ENCODE measurements at places on chromosomes 3 and 15. TPM values are rescaled to one million over a fixed set of nuclear protein-coding genes. Genes with fewer than 3 reads are reported as not detected.

- H3K27me3 ChIP-seq: no peaks in the 10 kb centered on the region
- no peaks in the 10 kb centered on the region for H3K4me1 ChIP-seq
- H3K27ac ChIP-seq: no peak overlapping the region
Measured at GRCh38 chr3:15889936-15890335, 92.2 kb upstream of the ANKRD28 start.

FBXO40 gene
- 0.31 TPM for total RNA-seq

- H3K4me1 ChIP-seq: peaks cover 8% of the 10 kb centered on the region
- no peak overlapping the region for H3K27ac ChIP-seq
- H3K27me3 ChIP-seq: no peaks in the 10 kb centered on the region
- no peaks in the 10 kb centered on the region for H3K36me3 ChIP-seq
Measured at GRCh38 chr3:56914646-56915045, 112.9 kb upstream of the ARHGEF3 start.

DPPA4 gene
- 14.6 TPM for total RNA-seq

GRCh38 chr3:45269952-45270351 is 43.9 kb upstream of the TMEM158 start:
- DNase-seq: no peak
- no peak overlapping the region for H3K4me3 ChIP-seq
- no peaks in the 10 kb centered on the region for H3K4me1 ChIP-seq

ZNF385D gene
- 31.4 TPM for total RNA-seq

DNA sequence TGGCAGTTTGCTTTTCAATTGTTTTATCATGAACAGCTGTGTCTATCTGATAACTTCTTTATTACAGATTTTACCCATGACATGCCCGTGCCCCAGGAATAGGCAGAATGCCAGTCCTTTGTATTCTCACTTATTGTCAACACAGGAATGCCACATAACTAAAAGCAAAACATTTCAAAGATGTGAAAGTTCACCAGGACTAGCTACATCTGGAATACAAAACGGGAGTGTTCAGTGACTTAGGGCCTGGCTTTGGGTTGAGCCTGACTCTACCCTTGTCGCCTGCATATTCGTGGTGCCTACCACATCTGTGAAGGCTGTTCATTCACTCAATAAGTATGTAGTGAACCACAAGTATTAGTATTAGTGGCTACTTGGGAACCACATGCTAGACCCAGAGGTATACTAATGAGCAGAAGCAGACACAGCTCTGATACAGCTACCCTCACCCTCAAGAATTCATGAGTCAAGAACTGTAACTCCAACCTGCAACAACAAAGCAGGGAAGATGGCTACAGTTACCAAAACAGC is 2.9 kb downstream of the TNFSF10 start:
- H3K4me3 ChIP-seq: no peak overlapping the region
- no peaks in the 10 kb centered on the region for H3K27me3 ChIP-seq
- H3K27ac ChIP-seq: no peak overlapping the region
- DNase-seq: no peak
- peaks cover 3% of the 10 kb centered on the region for H3K4me1 ChIP-seq

TRAIP gene
- total RNA-seq: 15.8 TPM

TMEM212 gene
- total RNA-seq: 4.3 TPM

- H3K4me1 ChIP-seq: no peaks in the 10 kb centered on the region
- no peak overlapping the region for H3K4me3 ChIP-seq
- H3K27me3 ChIP-seq: no peaks in the 10 kb centered on the region
- H3K36me3 ChIP-seq: no peaks in the 10 kb centered on the region
- no peak overlapping the region for H3K27ac ChIP-seq
Measured at GRCh38 chr3:106092792-106093191, 224.0 kb upstream of the CBLB start.

GRCh38 chr3:4162096-4162495 is 141.1 kb upstream of the SETMAR start:
- no peak for DNase-seq
- H3K27ac ChIP-seq: no peak overlapping the region
- H3K36me3 ChIP-seq: no peaks in the 10 kb centered on the region
- H3K27me3 ChIP-seq: no peaks in the 10 kb centered on the region
- no peak overlapping the region for H3K4me3 ChIP-seq

PSTPIP1 gene
- total RNA-seq: 8.6 TPM

DNA sequence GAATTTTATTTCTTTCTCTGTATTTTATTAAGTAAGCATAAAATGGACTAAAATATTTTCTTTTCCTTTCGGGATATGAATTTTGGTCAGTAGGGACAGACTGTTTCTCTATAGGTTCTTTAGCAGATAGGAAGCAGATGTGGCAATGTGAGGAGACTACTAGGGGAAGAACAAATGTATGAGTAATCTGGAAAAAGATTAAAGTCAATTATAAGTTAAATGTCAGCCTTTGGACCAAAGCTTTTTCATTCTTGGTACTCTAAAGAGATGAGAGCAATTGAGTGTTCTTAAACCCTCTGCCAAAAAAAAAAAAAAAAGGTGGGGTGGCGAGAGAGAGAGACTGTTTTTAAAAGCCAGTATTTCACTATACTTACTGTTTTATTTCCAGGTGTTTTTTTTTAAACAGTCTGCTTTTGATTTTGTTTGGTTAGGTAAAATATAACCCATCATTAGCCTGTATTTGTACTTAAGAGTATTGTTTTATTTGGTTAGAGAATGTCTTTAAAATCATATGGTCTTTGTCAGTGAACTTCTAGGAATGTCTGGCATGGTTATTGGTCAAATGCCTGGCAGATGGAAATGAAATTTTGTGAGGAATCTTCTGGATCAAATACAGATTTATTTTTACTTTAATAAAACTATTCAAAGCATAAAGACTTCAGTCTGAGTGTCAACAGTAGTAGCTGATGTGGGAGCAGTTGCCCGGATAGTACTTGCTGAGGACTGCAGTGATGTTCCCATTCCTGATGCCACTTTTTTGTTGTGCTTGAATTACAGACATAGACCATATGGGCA is 63.8 kb downstream of the LRRC49 start:
- no peaks in the 10 kb centered on the region for H3K27me3 ChIP-seq
- H3K4me3 ChIP-seq: no peak overlapping the region
- H3K4me1 ChIP-seq: no peaks in the 10 kb centered on the region
- H3K27ac ChIP-seq: no peak overlapping the region
- no peak for DNase-seq
- H3K36me3 ChIP-seq: no peaks in the 10 kb centered on the region

CASR gene
- total RNA-seq: 1.4 TPM

ZNF620 gene
- total RNA-seq: 3.7 TPM

- H3K4me1 ChIP-seq: peaks cover 4% of the 10 kb centered on the region
- H3K27me3 ChIP-seq: no peaks in the 10 kb centered on the region
- H3K27ac ChIP-seq: peak overlapping the region; percentile 69
- DNase-seq: peak; percentile 57
- no peaks in the 10 kb centered on the region for H3K36me3 ChIP-seq
- H3K4me3 ChIP-seq: no peak overlapping the region
Measured at GRCh38 chr3:141302364-141303141, 65.8 kb upstream of the ZBTB38 start.

DNA sequence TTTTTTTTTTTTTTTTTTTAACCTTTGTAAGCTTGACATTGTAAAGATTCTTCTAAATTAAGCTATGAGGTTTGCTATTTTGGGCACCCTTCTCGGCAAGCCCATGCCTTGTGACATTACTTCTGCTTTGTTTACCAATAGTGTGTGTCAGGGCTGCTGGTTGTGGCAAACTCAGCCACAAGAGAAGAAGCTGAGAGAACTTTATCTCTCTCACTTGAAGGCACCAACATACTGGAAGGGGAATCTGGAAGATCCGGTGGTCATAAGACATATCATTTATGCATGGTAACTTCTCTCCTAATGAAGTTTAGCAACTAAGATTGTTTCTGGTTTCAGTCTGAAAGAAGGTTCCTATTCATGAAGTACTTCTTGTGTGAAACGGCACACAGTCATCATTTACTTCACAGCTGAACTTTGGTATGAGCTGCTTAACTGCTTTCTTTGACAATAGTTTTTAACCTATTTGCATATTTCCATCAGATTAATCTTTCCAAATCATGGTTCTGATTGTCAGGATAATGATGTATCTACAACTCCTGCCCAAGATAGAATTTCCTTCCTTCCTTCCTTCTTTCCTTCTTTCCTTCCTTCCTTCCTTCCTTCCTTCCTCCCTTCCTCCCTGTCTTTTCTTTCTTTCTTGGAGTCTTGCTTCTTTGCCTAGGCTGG is 189.3 kb downstream of the NFKBIZ start:
- H3K36me3 ChIP-seq: no peaks in the 10 kb centered on the region
- no peak overlapping the region for H3K27ac ChIP-seq
- H3K4me3 ChIP-seq: no peak overlapping the region
- no peaks in the 10 kb centered on the region for H3K4me1 ChIP-seq
- no peak for DNase-seq
- H3K27me3 ChIP-seq: no peaks in the 10 kb centered on the region

GRCh38 chr15:92232876-92233275 is 160.8 kb upstream of the ST8SIA2 start:
- H3K27me3 ChIP-seq: no peaks in the 10 kb centered on the region
- H3K36me3 ChIP-seq: no peaks in the 10 kb centered on the region

GRCh38 chr15:31456354-31457060 is 129.9 kb downstream of the KLF13 start:
- H3K27ac ChIP-seq: no peak overlapping the region
- no peak for DNase-seq
- H3K4me1 ChIP-seq: no peaks in the 10 kb centered on the region
- no peaks in the 10 kb centered on the region for H3K36me3 ChIP-seq
- H3K4me3 ChIP-seq: no peak overlapping the region

DNA sequence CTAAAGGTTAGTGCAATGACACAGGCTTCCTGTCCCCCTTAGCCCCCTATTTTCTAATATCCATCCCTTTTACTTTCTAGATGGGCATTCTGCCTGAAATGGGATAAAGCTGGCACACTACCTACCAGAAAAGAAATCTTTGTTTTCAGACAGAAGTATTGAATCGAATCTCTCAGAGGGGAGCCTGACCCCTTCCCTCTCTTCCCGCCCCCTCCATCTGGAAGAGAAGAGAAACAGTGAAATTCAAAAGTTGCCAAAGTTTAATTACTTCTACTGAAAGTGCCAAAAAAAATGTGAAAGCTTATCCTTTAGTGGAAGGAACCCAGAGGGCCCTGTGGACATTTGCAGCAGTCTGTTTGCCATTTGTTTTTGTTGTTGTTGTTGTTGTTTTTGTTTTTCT is 523.8 kb downstream of the AGBL1 start:
- no peak for DNase-seq
- no peaks in the 10 kb centered on the region for H3K4me1 ChIP-seq
- no peak overlapping the region for H3K27ac ChIP-seq

GRCh38 chr3:148535001-148535400 is 162.7 kb upstream of the AGTR1 start:
- DNase-seq: no peak
- no peaks in the 10 kb centered on the region for H3K36me3 ChIP-seq
- H3K27me3 ChIP-seq: no peaks in the 10 kb centered on the region

TRPC1 gene
- 24.8 TPM for total RNA-seq

ANKRD63 gene
- total RNA-seq: 11.8 TPM

GRCh38 chr15:98774756-98775497 is 126.6 kb downstream of the IGF1R start:
- H3K27me3 ChIP-seq: no peaks in the 10 kb centered on the region
- DNase-seq: no peak
- no peaks in the 10 kb centered on the region for H3K36me3 ChIP-seq
- no peak overlapping the region for H3K4me3 ChIP-seq
- H3K27ac ChIP-seq: no peak overlapping the region

DNA sequence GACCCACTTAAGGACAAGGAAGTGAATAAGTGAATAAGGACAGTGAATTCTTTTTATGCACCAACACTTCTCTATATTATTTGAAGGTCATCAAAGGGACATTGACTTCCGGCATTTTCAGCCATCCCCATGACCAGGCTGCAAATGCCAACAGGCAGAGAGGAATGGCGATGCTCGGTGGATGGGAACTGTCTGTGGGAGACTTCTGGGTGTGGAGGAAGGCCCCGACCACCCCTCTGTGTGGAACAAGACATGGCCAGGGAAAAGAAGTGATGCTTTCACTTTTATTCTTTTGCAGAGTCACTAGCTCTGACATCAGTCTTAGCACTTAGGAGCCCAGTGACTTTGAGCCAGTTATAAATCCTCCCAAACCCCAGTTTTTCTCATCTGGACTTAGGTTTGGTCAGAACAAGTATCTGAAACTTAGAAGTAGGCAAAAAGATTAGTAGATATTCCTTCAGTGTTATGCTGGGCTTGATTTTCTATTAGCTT is 84.5 kb downstream of the KBTBD8 start:
- no peaks in the 10 kb centered on the region for H3K4me1 ChIP-seq
- H3K4me3 ChIP-seq: no peak overlapping the region
- no peaks in the 10 kb centered on the region for H3K36me3 ChIP-seq
- H3K27ac ChIP-seq: no peak overlapping the region

P3H2 gene
- total RNA-seq: 7.2 TPM

DNA sequence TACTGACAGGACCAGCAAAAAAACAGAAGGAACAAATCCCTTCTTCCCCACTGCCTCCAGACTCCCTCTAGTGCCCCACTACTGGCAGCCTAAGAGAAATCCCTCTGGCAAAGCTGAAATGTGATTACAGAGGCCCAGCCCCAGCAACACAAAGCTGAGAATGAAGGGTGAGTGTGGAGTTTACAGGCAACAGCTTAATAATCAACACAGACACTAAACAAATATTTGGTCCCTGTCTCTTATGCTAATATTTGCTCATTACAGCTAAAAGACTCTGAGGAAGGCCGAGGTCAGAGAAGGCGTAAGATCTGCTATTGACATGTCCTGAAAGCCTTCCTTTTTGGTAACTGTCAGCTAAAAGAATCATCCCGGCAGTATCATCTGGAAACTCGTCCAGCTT is 308.5 kb upstream of the RASGRP1 start:
- no peaks in the 10 kb centered on the region for H3K27me3 ChIP-seq
- H3K36me3 ChIP-seq: no peaks in the 10 kb centered on the region
- no peak for DNase-seq
- H3K4me1 ChIP-seq: no peaks in the 10 kb centered on the region

DNA sequence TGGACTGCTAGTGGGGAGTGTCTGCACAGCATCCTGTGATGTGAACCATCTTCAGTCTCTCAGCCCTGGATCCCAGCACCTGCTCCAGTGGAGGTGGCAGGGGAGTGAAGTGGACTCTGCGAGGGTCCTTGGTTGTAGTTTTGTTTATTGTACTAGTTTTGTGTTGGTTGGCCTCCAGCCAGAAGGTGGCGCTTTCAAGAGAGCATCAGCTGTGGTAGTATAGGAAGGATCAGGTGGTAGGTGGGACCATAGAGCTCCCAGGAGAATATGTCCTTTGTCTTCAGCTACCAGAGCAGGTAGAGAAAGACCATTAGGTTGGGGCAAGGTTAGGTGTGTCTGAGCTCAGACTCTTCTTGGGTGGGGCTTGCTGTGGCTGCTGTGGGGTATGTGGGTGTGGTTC is 20.9 kb downstream of the NEK11 start:
- H3K4me3 ChIP-seq: no peak overlapping the region
- no peaks in the 10 kb centered on the region for H3K36me3 ChIP-seq
- H3K27me3 ChIP-seq: no peaks in the 10 kb centered on the region

LXN gene
- 9.1 TPM for total RNA-seq

GRCh38 chr3:187361835-187362234 is 6.3 kb upstream of the RTP4 start:
- H3K36me3 ChIP-seq: no peaks in the 10 kb centered on the region
- no peaks in the 10 kb centered on the region for H3K4me1 ChIP-seq
- no peak overlapping the region for H3K27ac ChIP-seq
- DNase-seq: no peak
- no peaks in the 10 kb centered on the region for H3K27me3 ChIP-seq
- H3K4me3 ChIP-seq: no peak overlapping the region

- no peaks in the 10 kb centered on the region for H3K4me1 ChIP-seq
- H3K36me3 ChIP-seq: no peaks in the 10 kb centered on the region
- no peaks in the 10 kb centered on the region for H3K27me3 ChIP-seq
- H3K4me3 ChIP-seq: no peak overlapping the region
- peak; percentile 53 for DNase-seq
- no peak overlapping the region for H3K27ac ChIP-seq
Measured at GRCh38 chr3:195849322-195850074, 37.8 kb upstream of the MUC4 start.

- H3K27ac ChIP-seq: peak overlapping the region; percentile 64
- H3K4me3 ChIP-seq: no peak overlapping the region
- no peak for DNase-seq
- H3K36me3 ChIP-seq: no peaks in the 10 kb centered on the region
- H3K27me3 ChIP-seq: no peaks in the 10 kb centered on the region
Measured at GRCh38 chr3:125641891-125642290, 46.6 kb upstream of the OSBPL11 start.

All from testis (tissue), 5 donors.